ENCODE measurements at places on chromosomes 16 and 17.

DNA sequence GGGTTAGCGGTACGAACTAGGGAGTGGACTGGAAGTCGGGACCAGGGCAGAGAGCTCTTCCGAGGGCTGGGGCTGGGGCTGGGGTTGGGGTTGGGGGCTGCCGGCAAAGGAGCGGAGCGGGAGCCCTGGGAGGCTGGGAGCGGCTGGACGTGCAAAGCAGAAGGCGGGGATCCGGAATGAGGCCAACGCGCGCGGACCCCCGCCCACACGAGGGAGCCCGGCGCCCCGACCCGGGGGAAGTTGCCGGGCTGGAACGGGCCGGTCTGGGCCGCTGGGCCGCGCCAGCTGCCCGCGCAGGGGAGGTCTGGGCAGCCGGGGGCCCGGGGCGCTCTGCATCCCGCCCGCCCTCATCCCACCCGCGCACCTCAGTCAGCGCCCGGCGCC is 323 bp downstream of the ST3GAL2 start:
- no peak for DNase-seq

DNA sequence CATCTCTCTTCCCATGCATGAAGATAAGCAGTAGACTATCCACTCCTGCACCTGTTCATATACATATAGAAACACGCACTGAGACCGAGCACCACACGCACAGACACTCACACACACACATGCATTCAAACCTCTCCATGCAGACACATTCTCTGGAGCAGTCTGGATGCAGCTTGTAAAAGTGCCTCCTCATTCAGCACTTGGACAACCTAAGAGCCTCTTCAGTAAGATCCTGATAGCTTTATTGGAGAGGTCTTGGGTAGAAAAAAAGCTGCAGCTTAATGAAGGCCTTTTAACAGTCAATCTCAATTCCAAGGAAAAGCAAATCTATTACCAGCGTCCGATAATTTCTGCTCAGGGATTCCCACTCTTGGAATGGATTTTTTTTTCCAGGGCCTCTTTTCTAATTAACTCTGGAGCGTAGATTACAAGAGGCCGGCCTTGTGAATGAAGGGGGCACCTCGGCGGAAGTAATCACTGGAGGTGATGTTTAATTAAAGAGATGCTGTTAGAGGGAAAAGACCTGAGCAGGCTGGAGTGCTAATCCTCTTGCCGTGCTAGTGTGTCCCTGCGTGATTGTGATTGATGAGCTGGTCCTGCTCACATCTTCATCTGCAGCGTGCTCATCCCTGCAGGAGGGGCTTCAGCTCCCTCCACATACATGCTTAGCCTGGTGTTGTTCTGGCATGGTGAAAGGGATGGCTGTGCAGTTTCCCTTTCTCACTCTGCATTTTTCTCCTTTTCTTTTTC is 155.1 kb downstream of the RBFOX1 start:
- DNase-seq, result no peak

- no peak for DNase-seq
Measured at GRCh38 chr17:8798846-8799569, at the start of gene MFSD6L. Gene MFSD6L (minus strand): TSS chr17:8799365. CDS start chr17:8799120, 245 bp downstream.

DNA sequence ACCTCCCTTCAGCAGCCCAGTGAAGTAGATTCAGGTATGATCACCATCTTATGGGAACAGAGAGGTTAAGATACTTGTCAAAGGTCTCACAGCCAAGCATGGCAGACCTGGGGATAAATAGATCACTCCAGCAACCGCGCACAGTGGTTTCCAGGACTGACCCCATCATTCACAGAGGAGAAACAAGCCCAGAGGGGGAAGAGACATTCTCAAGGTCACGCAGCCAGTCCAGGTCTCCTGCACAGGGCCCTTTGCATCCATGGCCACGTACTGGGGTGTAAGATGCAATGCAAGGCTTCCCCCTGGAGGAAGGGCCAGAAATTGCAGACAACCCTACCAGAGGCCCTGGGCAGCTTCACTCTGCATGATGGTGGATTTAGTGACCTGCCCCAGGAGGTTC is 19.9 kb downstream of the TLE7 start:
- no peak for DNase-seq

DNA sequence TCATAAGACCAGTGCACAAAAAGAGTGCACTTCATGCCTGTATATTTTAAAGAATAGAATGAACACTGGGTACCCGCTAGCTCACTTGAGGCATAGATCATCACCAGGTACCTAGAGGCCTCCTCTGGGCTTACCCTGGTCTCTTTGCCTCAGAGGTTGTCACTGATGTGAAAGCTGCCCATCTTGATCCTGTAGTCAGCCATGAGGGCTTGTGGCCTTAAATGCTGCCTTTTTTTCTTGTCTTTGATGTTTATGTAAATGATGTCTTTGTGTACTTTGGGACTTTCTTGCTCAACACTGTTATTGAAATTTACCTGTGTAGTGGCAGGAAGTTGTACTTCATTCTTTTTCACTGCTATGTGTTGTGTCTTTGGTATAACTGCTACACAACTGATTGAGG is 26.8 kb upstream of the SLC5A10 start:
- DNase-seq, result no peak

DNA sequence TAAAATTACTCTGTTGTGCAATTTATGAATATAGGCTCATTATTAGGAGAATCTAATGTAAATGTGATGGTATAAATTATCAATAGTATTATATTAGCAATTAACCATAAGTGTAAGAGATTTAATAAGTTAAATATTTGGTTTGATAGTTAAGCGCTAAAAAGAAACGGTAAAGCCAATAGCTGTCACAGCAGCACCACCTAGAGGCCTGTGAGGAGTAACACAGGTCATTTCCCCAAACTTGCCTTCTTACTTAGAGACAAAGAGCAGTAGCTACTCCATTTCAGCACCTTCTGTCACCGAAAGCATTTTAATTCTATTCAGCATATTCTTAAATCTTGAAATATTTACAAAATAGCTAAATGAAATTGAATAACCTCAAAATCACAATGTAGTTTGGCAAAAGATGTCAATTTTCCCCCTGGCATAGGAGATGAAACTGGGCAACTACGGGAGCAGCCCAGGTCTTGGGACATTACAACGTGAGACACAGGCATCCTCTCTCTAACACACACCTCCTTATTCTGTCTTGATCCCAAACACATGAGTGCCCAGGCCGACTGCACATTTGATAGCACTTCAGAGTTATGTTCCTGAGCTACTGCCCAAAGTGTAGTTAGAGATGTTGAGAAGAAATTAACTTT is 14.3 kb upstream of the DYNLRB2 start:
- DNase-seq, result peak; percentile 9

- DNase-seq, result no peak
Measured at GRCh38 chr17:74147056-74147835, 56.2 kb upstream of the RPL38 start.

GRCh38 chr17:44014437-44015172 is at the start of gene TMEM101:
Gene TMEM101 (minus strand): TSS chr17:44014963. CDS start chr17:44014952, 11 bp downstream.
- DNase-seq, result peak; percentile 79

GRCh38 chr17:34841467-34841866 is 119.8 kb downstream of the CCT6B start:
- DNase-seq, result no peak

DNA sequence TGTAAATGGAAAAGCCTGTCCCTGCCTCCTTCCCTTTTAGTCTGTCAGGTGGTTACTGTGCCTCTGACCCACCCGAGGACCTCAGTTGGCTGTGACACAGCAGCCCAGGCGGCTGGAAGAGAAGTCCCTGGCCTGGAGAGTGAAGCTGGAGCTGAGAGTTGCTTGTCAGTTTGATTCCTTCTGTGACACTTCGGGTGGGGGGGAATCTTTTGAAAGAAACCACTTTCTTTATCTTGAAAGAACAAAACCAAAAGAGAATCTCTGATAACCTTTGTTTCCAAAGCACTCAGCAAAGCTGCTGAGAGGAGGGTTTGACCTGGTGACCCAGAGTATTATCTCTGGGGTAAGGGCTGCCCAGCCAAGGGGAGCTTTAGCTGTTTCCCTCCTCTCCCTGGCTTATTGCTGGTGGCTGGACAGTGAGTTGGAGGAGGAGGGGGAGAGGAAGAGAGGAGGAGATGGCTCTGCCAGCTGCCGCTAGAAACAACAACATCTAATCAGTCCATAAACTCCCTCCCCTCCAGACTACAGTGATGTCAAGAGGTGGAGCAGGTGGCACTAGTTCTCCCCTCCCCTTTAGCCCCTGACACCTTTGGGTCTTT is 34.0 kb downstream of the YPEL2 start:
- DNase-seq, result peak; percentile 45

DNA sequence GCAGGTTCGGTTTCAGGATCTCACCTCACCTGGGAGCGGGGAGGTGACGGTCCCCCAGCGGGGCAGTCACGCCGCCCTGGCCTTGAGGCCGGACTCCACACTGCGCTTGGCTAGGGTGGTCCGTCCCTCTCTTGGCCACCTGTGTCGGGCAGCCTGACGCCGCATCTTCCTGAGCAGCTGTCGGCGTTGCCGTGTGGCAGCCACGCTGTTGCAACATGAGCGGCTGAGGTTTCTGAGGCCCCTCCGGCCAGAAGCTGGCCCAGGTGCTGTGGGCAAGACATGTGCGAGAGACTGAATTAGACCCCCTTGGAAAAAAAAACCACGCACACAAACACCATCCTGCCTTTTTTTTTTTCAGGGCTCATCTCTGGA is 49.2 kb downstream of the IRF8 start:
- no peak for DNase-seq

- DNase-seq, result no peak
Measured at GRCh38 chr17:36979565-36979941, 30.8 kb downstream of the AATF start.

DNA sequence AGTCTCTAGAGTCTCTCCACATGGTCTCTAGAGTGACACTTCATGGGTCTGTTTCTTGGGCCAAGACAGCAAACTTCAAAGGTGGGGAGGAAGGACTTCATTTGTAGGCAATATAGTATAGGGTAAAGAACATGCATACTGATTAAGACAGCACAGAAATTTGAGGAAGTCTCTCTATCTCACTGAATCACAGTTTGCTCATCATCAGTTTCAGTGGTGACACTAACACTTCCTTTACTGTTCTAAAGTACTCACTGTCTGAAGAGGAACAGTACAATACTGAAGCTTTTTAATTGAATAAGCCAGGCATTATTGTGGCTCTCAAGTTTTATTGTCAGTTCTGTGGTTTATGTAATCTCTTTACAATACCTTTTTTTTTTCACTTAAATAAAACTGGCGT is 656.4 kb upstream of the CDH8 start:
- DNase-seq, result no peak

GRCh38 chr17:31489295-31490018 is 98.0 kb downstream of the RAB11FIP4 start:
- DNase-seq, result no peak

DNA sequence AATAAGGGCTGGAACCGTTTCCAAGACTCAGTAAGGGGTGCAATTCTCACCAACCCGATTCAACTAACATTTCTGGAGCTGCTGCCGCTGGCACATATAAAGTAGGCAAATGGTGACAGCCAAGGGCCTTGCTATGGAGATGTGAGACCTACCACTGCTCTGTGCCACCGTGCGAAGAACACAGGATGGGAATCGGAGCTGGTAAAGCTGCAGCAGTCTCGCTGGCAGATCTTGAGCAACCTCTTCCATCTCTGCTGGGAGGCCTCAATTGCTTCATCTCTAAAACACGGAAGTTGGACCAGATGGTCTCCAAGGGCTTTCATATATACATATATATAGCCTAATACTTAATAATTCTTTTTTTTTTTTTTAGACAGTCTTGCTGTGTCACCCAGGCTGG is 128.9 kb upstream of the RCVRN start:
- DNase-seq, result no peak

DNA sequence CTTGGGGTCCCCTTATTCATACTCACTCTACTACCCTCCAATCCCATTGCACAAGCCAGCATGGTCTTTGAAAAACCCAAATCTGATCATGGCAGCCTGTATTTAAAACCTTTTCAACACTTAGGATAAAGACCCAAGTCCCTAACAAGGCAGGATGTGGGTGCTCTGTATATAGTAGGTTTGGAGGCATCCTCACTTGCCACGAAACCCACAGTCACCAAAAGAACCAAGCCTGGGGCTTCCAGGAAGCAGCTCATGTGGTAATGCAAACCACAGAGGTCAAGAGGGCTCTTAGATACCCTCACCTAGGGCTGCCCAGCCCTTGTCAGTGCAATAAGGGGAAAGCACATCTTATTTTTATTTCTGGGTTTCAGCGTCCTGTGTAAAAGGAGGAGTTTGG is 218.6 kb upstream of the ASIC2 start:
- DNase-seq, result no peak

GRCh38 chr17:29294580-29294900 is 592 bp upstream of the NUFIP2 start:
- no peak for DNase-seq

- DNase-seq, result no peak
Measured at GRCh38 chr16:49352892-49353291, 20.7 kb upstream of the C16orf78 start.

- no peak for DNase-seq
Measured at GRCh38 chr16:25045696-25046381, 30.7 kb upstream of the ARHGAP17 start.

DNA sequence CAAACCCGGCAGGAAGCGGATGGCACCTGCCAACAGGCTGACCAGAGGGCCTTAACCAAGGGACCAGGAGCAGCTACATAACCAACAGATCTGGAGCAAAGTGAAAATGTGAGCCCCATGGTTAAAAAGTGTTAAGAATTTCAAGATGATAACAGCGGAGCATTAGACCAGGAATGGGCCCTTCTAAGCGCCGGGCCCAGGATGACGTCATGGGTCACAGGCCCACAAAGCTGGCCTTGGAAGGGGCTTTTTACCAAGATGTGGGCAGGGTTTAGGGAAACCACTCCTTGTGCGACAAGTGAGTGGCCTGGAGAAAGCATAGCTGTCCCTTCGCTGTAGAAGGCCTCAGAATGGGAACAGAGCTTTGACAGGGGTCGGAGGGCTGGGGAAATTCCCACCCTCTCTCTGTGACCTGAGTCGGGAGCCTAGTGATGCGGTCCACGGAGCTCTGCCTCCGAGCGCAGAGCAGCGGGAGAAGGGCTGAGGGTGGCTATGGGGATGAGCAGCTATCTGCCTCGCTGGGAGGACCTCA is 84.4 kb upstream of the RPL38 start:
- no peak for DNase-seq

GRCh38 chr17:75917141-75917916 is 12.6 kb upstream of the MRPL38 start:
- no peak for DNase-seq

GRCh38 chr17:15267996-15268395 is 2.9 kb upstream of the PMP22 start:
- no peak for DNase-seq

DNA sequence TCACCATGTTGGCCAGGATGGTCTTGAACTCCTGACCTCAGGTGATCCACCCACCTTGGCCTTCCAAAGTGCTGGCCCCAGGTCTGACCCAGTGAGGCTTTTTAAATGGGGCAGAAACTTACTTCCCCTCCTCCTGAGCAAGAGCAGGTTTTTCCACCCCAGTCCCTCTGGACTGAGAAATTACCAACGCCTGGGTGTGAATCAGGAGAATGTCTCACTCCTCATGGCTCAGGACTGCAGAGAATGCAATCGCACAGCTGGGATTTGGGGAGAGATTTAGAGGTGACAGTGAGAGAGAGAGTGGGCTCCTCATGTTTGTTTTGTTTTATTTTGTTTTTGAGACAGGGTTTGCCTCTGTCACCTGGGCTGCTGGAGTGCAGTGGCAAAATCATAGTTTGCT is 203.6 kb downstream of the RAB11FIP4 start:
- DNase-seq, result no peak
